Inflammatory macrophage treated with lipopolysaccharide for 1 hour (primary cell): ENCODE measurements at places on chromosomes 4 and X.
A peak's percentile ranks its signal among the peaks of the same experiment; 100 is the strongest.

DNA sequence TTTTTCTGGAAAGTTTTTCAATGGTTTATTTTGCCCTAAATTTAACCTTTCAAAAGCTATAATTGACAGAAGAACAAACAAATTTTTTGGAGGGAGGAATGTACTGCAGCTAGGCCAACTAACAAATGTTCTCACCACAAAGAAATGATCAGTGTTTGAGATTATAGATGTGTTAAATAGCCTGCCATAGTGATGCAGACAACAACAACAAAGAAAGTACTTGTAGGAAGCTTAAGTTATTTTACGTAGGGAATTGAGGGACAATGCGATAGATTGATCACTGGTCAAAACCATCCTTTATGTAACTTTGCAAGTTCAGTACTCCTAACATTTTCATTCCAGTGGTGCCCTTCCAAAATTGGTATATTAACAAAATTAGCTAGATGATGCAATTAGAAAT is 340.4 kb downstream of the SH3BGRL start:
- DNase-seq: no peak

DNA sequence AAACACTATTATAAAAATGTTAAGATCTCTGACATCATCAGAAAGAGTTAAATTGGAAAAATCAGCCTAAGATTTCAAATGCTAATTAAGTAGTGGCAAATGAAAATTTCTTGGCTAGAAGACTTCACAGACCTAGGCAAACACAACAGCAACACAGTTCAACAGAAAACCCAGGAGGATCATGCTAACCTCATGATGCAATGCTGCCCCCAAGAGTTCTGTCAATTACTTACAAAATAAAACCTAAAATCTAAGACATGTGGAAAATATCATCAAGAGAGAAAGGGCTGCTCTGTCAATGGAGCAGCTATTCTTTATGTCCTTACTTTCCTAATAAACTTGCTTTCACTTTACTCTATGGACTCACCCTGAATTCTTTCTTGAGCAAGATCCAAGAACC is 21.0 kb downstream of the S100G start:
- peak; percentile 21 for DNase-seq

GRCh38 chr4:8507624-8508023 is 67.0 kb downstream of the TRMT44 start:
- DNase-seq: no peak

DNA sequence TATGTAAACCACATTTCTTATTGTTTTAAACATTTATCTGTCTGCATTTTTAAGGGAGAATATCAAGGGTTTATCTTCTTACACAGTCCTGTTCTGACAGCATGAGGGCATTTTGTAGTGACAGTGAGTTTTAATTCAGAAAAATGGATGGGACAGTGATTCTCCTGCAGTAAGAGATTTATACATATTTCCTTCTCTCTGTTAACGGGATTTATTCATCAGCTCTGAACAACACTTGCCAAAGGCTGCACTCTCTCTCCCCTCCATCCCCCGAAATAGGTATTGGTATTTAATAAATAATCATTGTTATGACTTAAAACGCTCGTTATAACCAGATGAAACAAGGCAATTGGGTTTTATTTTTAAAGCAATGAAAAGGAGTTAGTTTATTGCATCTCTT is 410.9 kb downstream of the STIM2 start:
- DNase-seq: no peak

- DNase-seq: no peak
Observed at GRCh38 chr4:109051054-109051453, 251.4 kb downstream of the COL25A1 start.

DNA sequence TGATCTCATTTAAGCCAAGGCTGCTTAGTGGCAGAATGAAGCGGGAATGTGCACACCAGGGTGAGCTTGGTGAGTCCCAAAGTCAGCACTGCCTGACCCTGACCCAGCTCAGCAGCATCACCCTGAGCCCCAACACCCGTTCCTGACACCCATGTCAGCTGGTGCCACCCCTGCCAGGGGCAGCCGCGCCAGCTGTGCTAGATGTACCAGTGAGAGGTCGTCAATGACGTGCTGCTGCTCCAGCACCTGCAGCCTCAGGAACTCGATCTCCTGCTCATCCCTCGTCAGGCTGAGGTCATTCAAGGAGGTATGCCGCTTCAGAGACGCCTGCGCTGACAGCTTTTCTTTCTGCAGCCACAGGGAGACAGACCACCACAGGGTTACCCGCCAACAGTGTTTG is 61.7 kb upstream of the C4orf50 start:
- DNase-seq: no peak
